ENCODE measurements at places on chromosomes 16 and 17. TPM values are rescaled to one million over a fixed set of nuclear protein-coding genes. Genes with fewer than 3 reads are reported as not detected.

KRT24 gene
- not detected for total RNA-seq

SYT17 gene
- 7.4 TPM for total RNA-seq

RPL13 gene
- 2,192 TPM for total RNA-seq

GRCh38 chr17:44559634-44560554 is 2.6 kb downstream of the FZD2 start:
- no peaks in the 10 kb centered on the region for H3K27me3 ChIP-seq
- peaks cover 9% of the 10 kb centered on the region for H3K36me3 ChIP-seq
- no peak for DNase-seq
- H3K4me3 ChIP-seq, result peak overlapping the region; percentile 85

DNA sequence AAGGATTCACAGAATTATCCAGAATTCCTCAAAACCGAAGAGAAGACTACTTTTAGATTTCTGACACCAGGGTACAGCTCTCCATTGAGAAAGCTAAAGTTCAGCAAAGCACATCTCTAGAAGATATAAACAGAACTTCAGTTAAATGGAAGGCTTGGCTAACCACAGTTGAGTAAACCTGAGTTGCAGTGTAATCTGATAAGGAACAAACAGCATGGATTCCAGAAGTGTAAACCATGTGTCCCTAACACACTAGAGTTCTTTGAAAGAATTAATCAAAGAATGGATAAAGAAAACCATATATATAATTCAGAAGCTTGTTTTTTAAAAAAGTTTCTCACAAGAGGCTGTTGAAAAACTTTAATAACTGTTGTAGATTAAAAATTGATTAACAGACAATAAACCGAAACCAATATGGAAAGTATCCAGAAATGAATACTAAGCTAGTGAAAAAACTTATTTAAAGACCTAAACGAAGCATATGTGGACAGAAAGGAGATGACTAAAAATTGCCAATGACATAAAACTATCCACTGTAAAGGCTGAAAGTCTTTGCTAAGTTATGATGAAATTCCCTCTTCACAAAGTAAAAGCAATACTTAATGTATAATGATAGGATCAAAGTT is 4.3 kb downstream of the RNF43 start:
- H3K4me3 ChIP-seq, result peak overlapping the region; percentile 92
- no peak for DNase-seq
- peak overlapping the region; percentile 78 for H3K27ac ChIP-seq
- no peaks in the 10 kb centered on the region for H3K27me3 ChIP-seq

DNA sequence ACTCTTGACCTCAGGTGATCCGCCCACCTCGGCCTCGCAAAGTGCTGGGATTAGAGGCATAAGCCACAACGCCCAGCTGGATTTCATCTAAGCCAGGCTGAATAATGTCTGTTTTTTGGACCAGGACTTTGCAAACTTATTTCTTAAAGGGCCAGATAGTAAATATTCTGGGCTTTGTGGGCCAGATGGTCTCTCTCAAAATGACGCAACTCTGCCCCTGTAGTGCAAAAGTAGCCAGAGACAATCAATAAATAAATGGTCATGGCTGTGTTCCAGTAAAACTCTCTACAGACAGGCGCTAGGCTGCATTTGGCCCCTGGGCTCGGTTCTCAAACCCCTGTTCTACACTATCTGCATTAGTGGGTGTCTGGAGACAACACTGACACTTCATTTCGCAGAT is 121.9 kb upstream of the CDH13 start:
- no peaks in the 10 kb centered on the region for H3K36me3 ChIP-seq
- no peak overlapping the region for H3K4me3 ChIP-seq
- no peak for DNase-seq
- no peaks in the 10 kb centered on the region for H3K4me1 ChIP-seq
- H3K27me3 ChIP-seq, result no peaks in the 10 kb centered on the region

- no peak overlapping the region for H3K27ac ChIP-seq
- H3K4me3 ChIP-seq, result no peak overlapping the region
- DNase-seq, result no peak
- peaks cover 2% of the 10 kb centered on the region for H3K4me1 ChIP-seq
- H3K36me3 ChIP-seq, result peaks cover 8% of the 10 kb centered on the region
- H3K27me3 ChIP-seq, result no peaks in the 10 kb centered on the region
Measured at GRCh38 chr17:3866276-3866675, 20.2 kb upstream of the NCBP3 start.

DNA sequence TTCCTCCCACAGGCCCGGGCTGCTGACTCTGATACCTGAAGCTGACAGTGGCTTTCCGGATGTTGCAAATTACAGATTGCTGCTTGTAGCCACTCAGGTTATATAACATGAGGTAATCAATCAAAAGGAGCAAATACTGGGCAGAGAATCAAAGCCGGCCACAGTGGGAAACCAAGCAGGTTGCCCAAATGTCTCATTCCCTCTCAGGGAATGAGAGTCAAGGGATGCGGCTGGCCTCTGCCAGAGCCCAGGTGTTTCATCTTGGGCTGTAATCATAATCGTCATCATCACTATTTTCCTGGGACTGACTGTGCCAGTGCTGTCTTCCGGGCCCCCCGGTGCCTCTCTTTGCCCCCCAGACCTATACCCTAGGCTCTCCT is 292.4 kb upstream of the FOXF1 start:
- no peak overlapping the region for H3K27ac ChIP-seq
- peak; percentile 29 for DNase-seq
- no peak overlapping the region for H3K4me3 ChIP-seq

GRCh38 chr17:6569370-6570285 is 13.3 kb upstream of the PITPNM3 start:
- H3K27ac ChIP-seq, result peak overlapping the region; percentile 73
- H3K4me3 ChIP-seq, result no peak overlapping the region
- no peaks in the 10 kb centered on the region for H3K36me3 ChIP-seq
- DNase-seq, result no peak
- H3K4me1 ChIP-seq, result peaks cover 33% of the 10 kb centered on the region
- no peaks in the 10 kb centered on the region for H3K27me3 ChIP-seq
